ENCODE measurements at places on chromosomes 5 and 9.

- DNase-seq = no peak
Measured at GRCh38 chr5:74673011-74673790, 11.8 kb upstream of the HEXB start.

GRCh38 chr5:141430332-141431113, at the start of gene PCDHGA12:
TSS of gene PCDHGA12 (plus strand) at chr5:141430507. CDS start at chr5:141430760, 253 bp downstream.
- DNase-seq = no peak

DNA sequence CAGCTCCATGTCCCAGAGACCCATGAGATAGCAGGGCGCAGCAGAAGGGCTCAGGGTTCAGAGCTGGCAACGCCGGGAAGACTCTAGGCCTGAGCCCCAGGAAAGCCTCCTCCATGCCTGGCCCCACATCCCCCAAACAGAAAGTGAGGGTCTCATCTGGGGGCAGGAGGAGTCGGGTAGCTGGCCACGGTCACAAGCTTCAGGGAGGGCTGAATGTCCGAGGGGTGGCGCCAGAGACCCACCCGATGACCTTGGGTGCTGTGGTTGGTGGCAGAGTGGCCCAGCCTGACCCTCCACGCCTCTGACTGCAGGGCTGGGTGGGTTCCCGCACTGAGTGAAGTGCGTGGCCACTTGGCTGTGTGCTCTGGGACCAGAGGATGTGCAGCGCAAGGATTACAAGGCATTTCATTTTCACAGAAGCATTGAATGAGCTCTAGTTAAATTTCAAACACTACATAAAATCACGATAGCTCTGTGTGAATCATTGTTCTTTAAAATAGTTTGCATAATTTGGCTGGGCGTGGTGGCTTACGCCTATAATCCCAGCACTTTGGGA, 3.0 kb downstream of the C8G start:
- DNase-seq = no peak

- no peak for DNase-seq
Measured at GRCh38 chr9:82475584-82476301, 487.2 kb downstream of the SPATA31D1 start.

GRCh38 chr5:131605086-131605485, 29.9 kb downstream of the RAPGEF6 start:
- no peak for DNase-seq

- no peak for DNase-seq
Measured at GRCh38 chr5:77167695-77168121, 42.8 kb upstream of the PDE8B start.

- DNase-seq = no peak
Measured at GRCh38 chr5:172919525-172920446, 39.4 kb upstream of the RPL26L1 start.

DNA sequence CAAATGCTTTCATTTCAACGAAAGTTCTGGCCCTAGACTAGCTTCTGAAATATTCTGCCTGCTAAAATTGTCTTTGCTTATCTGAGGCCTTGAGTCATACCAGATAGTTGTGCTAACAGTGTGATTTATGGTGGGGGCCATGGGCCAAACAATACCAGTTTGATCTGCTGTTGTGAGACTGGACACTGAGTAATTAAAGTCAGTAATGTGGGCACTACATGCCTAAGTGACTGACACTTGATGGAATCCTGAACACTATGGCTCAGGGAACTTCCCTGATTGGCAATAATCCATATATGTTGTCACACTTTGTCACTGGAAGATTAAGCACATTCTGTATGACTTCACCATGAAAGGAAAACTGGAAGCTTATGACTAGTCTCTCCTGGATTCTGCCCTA, 127.6 kb upstream of the CYLC2 start:
- no peak for DNase-seq

- DNase-seq = no peak
Measured at GRCh38 chr5:88882276-88883038, 527 bp downstream of the MEF2C start.

DNA sequence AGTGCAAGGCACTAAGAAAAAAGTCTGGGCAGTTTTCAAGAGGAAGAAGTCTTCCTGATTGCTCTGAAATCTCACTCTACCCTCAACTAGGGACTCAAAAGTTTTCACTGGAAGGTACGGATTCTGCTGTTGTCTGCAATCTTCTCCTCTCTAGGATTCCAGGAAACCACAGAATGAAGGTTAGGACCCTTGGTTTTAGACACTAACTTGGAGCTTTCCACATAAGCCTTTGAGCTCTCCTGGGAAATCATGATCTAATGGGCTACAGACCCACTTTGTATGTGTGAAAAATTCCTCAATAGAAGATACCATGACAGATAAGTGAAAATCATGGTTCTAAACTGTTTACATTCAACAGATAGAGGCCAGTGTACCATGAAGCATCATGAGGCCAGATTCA, 265.1 kb downstream of the PSAT1 start:
- no peak for DNase-seq

- DNase-seq = no peak
Measured at GRCh38 chr5:89407054-89407453, 524.1 kb upstream of the MEF2C start.

GRCh38 chr5:111079846-111080245, 8.3 kb downstream of the TSLP start:
- no peak for DNase-seq

DNA sequence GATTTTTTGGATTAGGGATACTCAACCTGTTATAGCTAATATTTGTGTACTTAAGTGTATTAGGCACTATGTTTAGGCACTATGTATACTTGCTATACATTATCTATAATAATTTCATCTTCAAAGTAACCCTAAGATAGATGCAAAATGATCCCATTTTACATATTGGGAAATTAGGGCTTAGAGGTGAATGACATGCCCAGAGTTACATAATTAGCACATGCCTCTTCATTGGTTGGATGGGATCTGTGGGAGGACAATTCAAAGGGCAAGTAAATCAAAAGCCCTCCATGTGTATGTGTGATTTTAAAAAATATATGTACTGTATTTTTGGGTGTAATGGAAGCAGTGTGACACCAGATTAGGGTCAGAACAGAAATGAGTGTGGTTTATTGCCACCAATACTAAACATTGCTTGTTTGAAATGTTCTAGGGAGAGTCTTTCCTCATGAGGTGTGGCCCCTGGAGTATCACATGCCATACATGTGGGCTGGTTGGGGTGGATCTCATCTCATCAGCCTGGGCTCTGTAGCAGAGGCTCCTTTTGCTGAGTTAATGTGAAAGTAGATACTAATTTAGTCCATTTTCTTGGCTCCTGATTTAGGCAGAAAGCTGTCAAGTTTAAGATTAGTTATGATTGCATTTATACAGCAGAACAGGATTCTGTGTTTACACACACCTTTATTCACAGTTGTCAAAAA, 5.5 kb downstream of the C9orf85 start:
- no peak for DNase-seq

Measured in stimulated activated CD4-positive, alpha-beta T cell treated with anti-CD3 and anti-CD28 coated beads, TNF-alpha, amount 100 ng/mL, for 4 hours (primary cell).